NCI-H524 (cell line): ENCODE measurements at places on chromosomes 7 and 10.

- no peak for DNase-seq
These were observed 5.1 kb downstream of the AKR1B15 start for GRCh38 chr7:134553976-134554375.

DNA sequence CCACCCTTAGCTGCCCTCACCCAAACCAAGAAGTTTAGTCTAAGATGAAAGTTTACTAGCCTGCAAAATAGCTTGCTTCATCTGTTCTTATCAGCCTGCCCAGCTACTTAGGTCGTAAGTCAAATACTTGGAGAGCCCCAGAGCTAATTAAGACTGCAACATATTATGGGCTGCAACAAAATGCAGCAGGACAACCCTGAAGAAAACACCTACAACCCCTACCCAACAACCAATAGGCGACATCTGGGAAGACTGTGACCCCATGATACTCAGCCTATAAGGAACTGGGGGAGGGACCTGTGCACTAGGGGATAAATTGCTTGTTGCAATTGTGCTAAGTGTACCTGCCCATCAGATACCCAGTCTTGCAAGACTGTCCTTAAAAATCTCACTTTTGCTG is 64.1 kb downstream of the LYZL2 start:
- no peak for DNase-seq

DNA sequence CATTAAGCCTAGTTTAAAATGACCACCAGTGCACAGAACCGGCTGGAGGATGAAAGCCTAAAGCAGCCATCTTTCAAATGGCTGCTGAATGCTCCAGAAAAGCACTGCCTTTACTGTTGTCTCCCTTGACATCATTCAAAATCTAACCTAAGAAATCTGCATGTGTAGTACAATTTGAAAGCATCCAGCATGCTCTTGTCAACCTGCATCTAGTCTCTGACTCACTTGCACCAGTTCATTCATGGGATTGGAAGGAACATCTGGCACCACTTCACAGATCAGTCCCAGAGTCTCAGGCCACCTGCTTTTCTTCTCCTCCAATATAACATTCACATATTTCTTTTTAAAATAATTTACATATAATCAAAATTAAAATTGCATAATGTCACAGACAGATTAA is 76.2 kb downstream of the RNF133 start:
- peak; percentile 59 for DNase-seq

GRCh38 chr7:149226840-149227494 is 12.5 kb upstream of the ZNF212 start:
- no peak for DNase-seq

- DNase-seq, result no peak
These were observed 4.1 kb upstream of the ARHGAP21 start for GRCh38 chr10:24727786-24728185.

GRCh38 chr7:74501298-74501697 is 47.6 kb downstream of the GTF2IRD1 start:
- no peak for DNase-seq

DNA sequence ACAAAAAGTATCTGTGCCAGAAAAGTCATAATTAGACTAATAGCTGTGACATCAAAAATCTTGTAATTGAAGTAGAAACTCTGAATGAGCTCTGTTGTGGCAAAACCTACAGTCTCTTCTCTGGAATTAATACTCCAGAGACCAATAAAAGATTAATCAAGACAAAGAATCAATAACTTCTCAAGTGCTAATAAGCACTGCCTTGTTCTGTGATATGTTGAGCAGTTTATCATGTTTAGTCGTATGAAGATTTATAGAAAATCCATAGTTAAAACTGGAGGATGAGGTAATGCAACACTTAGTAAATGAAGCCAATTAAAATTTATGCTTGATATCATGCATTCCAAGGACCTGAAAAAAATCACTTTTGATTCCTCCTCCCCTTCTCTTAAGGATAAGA is 72.3 kb upstream of the RNF32 start:
- DNase-seq, result no peak

DNA sequence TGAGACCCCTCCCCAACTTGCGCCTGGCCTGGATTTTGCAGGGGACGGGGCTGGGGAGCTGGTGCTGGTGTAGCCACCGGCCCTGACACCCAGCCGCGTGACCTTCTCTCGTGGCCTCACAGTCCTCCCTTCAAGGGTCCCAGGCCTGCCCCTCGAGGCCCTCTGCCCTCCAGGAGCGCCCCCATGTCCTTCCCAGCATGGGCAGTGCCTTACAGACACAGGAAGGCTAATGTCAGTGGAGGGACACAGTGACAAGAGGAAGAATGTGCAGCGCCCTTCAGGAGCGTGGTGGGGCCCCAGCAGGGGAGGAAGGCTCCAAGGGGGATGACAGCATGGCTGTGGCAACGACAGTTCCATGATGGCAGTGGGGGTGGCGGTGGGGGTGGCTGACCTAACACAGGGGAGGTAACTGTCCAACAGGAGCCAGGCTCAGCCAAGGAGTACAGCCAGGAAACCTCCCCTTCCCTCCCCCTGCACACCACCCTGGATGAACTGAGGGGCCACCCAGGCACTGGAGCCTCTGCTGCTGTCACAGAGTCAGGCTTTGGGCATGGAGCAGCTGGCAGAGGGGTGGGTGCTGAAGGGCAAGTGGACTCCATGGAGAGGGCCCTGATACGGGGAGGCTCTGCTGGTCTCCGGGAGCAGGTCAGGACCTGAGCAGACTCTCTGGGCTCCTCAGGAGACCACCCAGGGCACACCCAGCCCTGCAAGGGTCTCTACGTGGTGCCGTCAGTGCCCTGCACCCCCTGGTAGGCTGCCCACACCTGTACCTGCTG is 76.0 kb upstream of the RET start:
- DNase-seq, result no peak

- no peak for DNase-seq
These were observed 488.9 kb downstream of the SH2D4B start for GRCh38 chr10:81026591-81026990.

- DNase-seq, result peak; percentile 85
These were observed 12.3 kb downstream of the CNPY1 start for GRCh38 chr7:155533827-155534690.
